ENCODE measurements at places on chromosomes 12 and 14. TPM values are rescaled to one million over a fixed set of nuclear protein-coding genes. Genes with fewer than 3 reads are reported as not detected.

DNA sequence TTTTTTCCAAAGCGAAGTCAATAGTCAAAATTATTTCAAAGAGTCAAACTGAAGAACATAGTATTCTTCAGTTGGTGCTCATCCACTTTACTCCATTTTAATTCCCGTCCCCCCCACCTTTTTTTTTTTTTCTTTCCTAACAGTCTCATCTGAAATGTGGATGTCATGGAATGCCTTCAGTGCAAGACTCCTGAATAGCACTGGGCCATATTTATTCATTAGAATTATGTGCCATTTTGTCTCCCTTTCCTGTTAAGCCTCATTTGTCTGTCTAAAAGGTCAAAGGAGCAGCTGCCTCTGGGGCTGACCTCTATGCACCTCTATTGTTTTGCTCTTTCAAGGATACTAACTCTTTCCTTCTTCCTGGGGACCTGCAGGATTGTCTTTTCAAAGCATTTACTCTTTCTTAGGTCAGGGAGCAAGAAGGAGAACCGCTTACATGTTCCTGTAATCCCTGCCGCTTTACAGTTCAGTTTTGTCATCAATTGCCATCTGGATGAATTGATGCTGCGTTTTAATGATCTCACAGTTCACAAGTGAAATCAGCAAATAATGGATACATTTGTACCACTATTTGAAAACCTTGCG, 310.6 kb downstream of the NPAS3 start:
- no peak for DNase-seq

DNA sequence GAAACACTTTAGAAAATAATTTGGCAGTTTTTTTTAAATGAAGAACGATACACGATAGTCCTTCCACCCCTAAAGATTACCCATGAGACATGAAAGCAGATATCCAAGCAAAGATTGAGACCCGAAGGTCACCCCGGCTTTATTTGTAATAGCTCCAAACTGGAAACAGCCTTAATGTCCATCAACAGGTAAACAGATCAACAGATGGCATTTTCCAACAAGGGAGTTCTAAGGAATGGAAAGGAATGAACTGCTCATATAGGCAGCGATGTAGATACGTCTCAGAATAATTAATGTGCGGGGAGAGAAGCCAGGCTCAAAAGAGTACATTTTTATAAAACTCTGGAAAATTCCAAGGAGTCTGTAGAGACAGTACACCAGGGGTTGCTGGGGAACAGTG, 23.7 kb upstream of the MEG3 start:
- DNase-seq, result no peak

GRCh38 chr12:12428961-12429657, 72.2 kb downstream of the BORCS5 start:
- DNase-seq, result no peak

DNA sequence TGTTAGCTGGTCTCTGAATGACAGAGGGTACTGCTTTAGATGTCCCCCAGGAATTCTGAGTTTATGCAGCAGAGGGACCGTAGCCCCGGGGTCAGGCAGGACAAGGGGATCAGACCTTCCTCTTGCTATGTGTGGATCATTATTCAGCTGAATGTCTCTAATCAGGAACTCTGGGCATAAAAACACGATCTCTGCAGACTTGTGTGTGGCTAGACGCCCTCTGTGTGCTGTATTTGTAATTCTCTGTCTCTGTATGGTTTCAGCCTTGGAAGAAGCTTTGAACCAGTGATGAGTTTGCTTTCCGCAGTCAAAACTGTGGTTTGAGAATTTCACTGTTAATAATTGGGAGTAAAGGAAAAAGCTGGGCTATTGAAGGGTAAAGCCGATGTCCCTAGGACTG, 125.3 kb downstream of the ETV6 start:
- no peak for DNase-seq

GRCh38 chr12:31591380-31591901, 505 bp upstream of the DENND5B start:
- DNase-seq, result no peak

GRCh38 chr14:102544747-102545460, 35.3 kb upstream of the ANKRD9 start:
- DNase-seq, result no peak

DNA sequence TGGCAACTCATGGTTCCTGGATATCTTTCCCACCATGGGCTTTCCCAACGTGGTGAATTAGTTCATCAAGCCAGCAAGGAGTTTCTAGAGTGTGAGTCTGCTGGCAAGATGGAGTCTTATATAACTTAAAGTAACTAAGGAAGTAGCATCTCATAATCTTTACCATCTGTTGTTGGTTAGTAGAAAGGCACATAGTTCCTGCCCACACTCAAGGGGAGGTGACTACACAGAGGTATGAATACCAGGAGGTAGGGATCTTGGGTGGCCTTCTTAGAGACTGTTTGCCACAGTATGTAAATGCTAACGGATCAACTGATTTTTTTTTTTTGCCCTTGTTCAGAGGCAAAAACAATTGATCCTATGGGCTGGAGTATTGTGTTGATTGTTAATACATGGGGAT, 446.9 kb downstream of the ATP23 start:
- no peak for DNase-seq

- no peak for DNase-seq
These were observed 149.4 kb downstream of the METTL25 start for GRCh38 chr12:82507686-82508085.

DNA sequence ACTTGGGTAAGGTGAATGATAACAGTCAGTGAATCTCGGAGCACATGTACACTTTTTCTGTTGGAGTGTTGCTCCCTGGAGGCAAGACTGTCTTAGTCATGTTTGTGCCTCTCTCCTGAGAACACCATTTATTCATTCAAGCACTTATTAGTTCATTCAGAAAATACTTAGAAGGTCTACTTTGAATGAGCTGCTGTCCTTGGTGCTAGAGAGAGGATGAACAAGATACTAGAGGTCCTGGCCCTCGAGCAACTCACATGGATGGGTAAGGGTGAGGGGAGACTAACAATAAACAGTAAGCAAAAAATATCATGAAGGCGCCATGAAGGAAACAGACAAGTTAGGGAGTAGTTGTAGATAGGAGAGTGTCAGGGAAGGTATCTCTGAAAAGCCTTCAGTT, 17.1 kb upstream of the SAMD4A start:
- DNase-seq, result no peak

The GDF3 gene
- not detected for total RNA-seq

The METTL1 gene
- 50.1 TPM for total RNA-seq

The ANO4 gene
- total RNA-seq, result 4.1 TPM

The BIN2 gene
- 5.0 TPM for total RNA-seq

Measured in ureter (tissue), 1 donor.